ENCODE measurements at places on chromosomes 16 and 17. TPM values are rescaled to one million over a fixed set of nuclear protein-coding genes. Genes with fewer than 3 reads are reported as not detected.

Gene KRTAP4-5
- not detected for polyA plus RNA-seq

Gene DYNLRB2
- polyA plus RNA-seq = not detected

Gene ZNF423
- not detected for polyA plus RNA-seq

Gene EFTUD2
- 68.2 TPM for polyA plus RNA-seq

DNA sequence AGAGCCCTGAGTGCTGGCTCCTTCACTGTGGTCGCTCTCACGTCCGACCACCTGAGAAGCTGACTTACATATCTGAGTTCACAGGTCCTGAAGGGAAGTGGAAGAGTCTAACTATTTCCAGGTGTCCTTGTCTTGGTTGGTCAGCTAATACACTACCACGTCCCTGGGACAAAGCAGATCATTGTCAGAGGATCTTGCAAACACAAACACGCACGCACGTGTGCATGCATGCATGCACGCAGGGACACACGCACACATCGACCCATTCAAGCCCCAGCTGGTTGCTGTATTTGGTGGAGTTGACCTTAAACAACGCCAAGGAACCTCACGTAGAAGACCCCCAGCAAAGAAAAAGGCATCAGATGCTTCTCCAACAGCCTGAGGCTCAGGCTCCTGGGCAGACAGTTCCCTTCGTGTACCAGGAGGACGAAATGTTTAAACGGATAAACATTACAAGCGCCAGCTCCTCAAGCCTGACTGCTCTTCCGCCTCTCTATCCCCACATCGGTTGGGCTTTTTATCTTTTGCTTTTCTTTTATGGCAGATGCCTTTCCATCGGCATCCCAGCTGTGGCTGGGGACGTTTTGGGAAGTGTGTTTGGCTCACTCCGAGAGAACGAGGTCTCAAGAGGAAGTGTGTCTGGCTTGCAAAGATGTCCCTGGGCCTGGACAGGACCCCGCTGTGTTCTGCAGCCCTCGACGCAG, 95.8 kb downstream of the TBC1D16 start:
- no peaks in the 10 kb centered on the region for H3K27me3 ChIP-seq
- no peak overlapping the region for H3K4me3 ChIP-seq
- H3K36me3 ChIP-seq = no peaks in the 10 kb centered on the region
- no peak overlapping the region for H3K27ac ChIP-seq

GRCh38 chr16:78097548-78097947, 1.9 kb upstream of the WWOX start:
- H3K27me3 ChIP-seq = no peaks in the 10 kb centered on the region
- H3K4me1 ChIP-seq = peaks cover 11% of the 10 kb centered on the region
- no peak overlapping the region for H3K4me3 ChIP-seq
- H3K27ac ChIP-seq = no peak overlapping the region
- DNase-seq = no peak
- H3K36me3 ChIP-seq = no peaks in the 10 kb centered on the region

GRCh38 chr17:65145743-65146142, 8.6 kb downstream of the RGS9 start:
- H3K27me3 ChIP-seq = no peaks in the 10 kb centered on the region
- H3K27ac ChIP-seq = no peak overlapping the region
- no peaks in the 10 kb centered on the region for H3K36me3 ChIP-seq

Data from naive thymus-derived CD4-positive, alpha-beta T cell (primary cell).